ENCODE measurements at places on chromosomes 13 and 19.

DNA sequence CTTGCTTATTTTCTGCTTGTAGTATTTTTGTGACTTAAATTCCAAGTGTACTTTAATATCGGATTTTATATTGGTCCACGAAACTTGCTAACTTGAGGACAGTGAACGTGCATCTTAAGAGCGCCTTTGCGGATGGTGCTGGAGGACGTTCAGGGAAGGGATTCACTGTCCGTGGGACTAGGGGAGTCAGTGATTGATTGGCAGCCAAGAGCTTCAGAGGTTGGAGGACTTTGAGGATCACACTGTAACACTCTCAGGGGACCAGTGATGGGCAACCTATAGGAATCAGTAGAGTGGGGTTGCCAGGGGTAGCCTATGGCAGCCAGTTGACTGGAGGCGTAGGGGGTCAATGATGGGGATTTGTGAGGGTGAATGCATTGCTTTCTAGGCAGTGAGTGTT is 516 bp downstream of the ZNF175 start:
- DNase-seq: no peak

DNA sequence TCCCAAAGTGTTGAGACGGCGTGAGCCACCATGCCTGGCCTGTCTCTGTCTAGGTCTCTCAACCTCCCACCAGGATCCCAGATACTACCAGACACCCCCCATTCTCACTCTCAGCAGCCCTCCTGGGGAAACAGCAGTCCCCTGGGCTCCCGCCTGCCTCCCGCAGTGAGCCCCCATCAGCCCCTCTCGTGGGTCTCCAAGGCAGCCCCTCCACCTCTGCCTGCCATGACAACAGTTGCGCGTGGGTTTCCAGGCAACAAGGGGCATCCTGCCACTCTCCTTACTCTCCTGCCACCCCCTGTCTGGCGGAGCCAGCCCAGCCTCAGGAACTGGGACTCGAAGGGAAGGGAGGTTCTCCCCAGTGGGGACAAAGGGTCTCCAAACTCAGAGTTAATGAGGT is 5.2 kb downstream of the LRRC4B start:
- no peak for DNase-seq

- no peak for DNase-seq
These were observed 31.7 kb upstream of the C1QTNF9B start for GRCh38 chr13:23928985-23929384.

GRCh38 chr19:35437406-35437951 is 10.6 kb upstream of the FFAR2 start:
- DNase-seq: no peak

- DNase-seq: peak; percentile 39
These were observed 71.2 kb downstream of the GNG7 start for GRCh38 chr19:2631213-2631821.

GRCh38 chr13:75430436-75431209 is 51.3 kb downstream of the TBC1D4 start:
- no peak for DNase-seq

- DNase-seq: no peak
These were observed 18.7 kb downstream of the MIPEP start for GRCh38 chr13:23870356-23871140.
